SW 1271 (cell line): ENCODE measurements at places on chromosomes 7 and 10.

DNA sequence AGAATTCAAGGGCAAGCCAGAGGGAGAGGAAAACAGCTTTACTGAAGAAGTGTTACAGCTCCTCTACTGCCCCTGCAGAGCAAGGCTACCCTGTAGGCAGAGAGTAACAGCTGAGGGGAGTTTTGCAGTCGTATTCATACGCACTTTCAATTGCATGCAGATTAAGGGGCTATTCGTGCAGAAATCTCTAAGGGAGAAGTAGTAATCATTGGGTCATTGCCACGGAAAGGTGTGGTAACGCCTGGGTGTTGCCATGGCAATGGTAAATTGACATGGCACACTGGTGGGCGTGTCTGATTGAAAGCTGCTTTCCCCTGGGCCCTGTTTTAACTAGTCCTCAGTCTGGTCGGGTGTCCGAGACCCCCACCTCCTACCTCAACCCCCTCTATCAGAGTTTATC is 227.2 kb downstream of the NSUN6 start:
- DNase-seq, result no peak

GRCh38 chr10:99548041-99548530 is 15.3 kb downstream of the NKX2-3 start:
- DNase-seq, result peak; percentile 21

- no peak for DNase-seq
These were observed 29.2 kb downstream of the DLD start for GRCh38 chr7:107920048-107920772.

DNA sequence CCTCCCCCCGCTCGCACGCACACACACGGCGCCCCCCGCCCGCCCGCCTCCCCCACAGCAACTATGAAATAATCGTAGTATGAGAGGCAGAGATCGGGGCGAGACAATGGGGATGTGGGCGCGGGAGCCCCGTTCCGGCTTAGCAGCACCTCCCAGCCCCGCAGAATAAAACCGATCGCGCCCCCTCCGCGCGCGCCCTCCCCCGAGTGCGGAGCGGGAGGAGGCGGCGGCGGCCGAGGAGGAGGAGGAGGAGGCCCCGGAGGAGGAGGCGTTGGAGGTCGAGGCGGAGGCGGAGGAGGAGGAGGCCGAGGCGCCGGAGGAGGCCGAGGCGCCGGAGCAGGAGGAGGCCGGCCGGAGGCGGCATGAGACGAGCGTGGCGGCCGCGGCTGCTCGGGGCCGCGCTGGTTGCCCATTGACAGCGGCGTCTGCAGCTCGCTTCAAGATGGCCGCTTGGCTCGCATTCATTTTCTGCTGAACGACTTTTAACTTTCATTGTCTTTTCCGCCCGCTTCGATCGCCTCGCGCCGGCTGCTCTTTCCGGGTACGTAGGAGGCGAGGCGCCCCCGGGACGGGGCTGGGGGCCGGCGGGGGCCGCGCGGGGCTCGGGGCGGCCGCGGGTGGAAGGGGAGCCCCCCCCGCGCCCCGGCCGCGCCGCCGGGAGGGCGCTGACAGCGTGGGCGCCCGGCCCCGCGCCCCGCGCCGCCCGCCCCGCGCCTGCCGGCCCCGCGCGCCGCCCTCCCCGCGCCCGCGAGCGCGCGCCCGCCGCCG is 441 bp downstream of the BMI1 start:
- DNase-seq, result peak; percentile 50

- DNase-seq, result peak; percentile 34
These were observed 102.9 kb upstream of the FAM20C start for GRCh38 chr7:89232-90019.

DNA sequence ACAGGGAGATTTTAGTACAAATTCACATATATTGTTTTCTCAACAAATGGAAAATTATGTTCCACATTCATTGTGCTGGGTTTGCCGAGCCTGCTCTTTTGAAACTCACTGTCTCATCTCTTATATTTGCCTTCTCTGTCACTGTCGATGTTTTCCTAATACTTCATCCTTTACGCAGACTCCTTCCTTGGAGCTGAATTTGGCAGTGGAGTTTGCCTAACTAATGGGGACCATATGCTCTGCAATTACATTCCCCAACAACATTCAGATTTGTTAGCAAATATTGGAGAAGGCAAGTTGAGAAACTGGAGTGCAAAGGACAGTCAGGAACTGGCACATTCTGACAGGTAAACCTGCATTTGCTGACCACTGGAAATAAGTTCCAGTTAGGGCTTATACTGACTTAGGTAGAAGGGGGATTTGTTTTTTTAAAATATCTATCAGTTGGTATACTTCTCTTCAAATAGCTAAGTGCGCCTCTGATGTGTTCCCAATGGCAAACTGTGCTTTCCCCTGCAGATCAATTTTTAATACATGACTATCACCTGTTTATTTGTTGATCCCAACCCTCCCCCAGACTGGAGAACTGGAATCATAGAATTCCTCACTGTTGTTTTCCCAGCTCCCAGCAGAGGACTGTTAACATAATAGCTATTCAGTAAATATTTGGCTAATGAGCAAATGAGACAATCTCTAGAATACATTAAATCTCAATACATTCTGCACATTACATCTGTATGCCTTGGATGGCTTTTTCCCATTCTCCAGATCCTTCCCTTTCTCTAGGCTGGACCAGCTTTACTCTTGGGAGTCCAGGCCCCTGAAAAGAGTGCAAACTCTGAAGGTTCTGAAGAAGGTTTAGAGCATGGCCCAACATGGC is 769.3 kb downstream of the KCNMA1 start:
- no peak for DNase-seq

DNA sequence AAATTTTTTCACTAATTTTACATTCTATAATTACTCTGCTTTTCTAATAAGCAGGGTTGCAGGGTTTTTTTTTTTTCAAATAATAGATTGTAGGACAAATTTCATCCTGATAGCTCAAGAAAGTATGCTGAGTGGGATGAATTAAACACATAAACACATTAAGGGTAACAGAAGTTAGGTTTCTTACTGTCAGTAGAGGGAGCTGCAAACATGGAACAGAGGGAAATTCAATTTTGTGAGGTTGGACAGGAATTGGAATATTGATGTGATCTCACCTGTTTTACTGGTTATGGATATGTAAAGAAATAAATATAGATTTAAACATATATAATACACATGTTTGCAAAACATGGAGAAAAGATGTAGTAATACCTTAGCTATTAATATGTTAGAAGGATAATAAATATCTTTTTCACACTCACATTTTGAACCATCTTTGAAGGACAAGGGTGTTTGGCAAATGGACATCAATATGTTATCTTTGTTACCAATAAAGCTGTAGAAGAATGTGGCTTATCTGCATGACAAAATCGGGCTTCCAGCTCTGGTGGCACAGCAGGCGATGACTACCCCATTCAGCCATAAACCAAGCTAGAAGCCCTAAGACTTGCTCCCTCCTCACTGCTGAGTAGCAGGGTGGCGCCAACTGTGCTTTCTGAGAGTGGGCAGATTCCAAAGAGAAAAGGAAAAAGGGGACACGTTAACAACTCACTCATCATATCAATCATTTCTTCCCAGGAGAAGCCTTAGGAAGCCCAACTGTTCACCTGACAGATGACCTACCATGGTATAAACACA is 1257.4 kb downstream of the GATA3 start:
- no peak for DNase-seq
